ENCODE measurements at places on chromosomes 11 and 22. TPM values are rescaled to one million over a fixed set of nuclear protein-coding genes. Genes with fewer than 3 reads are reported as not detected.

GRCh38 chr22:24138649-24139420, 42.5 kb upstream of the SUSD2 start:
- no peak for DNase-seq
- H3K27ac ChIP-seq: no peak overlapping the region
- no peak overlapping the region for H3K4me3 ChIP-seq

DDIAS gene
- total RNA-seq: 0.11 TPM

GRCh38 chr11:14650064-14650463, 6.5 kb downstream of the PDE3B start:
- no peaks in the 10 kb centered on the region for H3K27me3 ChIP-seq
- no peak overlapping the region for H3K4me3 ChIP-seq
- H3K4me1 ChIP-seq: no peaks in the 10 kb centered on the region

UPB1 gene
- not detected for total RNA-seq

- no peak overlapping the region for H3K27ac ChIP-seq
- H3K36me3 ChIP-seq: no peaks in the 10 kb centered on the region
- no peak for DNase-seq
These were observed 1353.3 kb downstream of the FAM181B start for GRCh38 chr11:81380395-81380794.

OR51B4 gene
- not detected for total RNA-seq

DNA sequence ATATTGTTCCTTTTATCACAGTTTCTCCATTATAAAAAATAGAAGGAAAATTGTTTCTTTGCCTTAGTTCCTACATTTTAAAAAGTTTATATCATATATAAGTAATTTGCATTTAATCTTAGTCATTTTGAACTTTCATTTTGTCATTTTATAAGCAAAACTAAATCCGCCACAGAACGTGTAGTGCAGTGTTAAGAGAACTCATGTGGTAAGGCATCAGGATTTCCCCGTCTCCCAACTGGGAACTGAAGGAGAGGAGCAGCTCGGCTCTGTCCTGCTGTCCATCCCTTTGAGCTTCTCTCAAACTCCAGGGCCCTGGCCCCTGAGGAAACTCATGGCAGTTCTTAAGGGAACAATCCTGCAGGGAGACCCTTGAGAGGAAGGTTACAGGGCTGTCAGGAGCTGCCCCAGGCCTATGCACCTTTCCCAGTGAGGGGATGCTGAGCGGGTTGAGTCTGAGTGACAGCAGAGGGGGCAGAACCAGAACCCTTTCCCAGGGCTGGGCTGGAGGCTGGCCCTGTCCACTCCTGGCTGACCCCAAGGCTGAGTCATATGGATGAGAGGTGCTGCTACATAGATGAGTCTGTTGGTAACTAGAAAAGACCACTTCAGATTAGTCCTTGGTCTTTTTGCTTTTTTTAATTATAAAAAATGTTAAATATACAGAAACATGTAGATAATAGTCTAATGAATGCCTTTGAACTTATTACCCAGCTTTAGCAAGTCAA, 333.1 kb downstream of the TBC1D22A start:
- no peaks in the 10 kb centered on the region for H3K27me3 ChIP-seq
- no peak overlapping the region for H3K4me3 ChIP-seq
- DNase-seq: no peak
- H3K27ac ChIP-seq: no peak overlapping the region
- H3K4me1 ChIP-seq: no peaks in the 10 kb centered on the region

MPEG1 gene
- 14.5 TPM for total RNA-seq

- peaks cover under 1% of the 10 kb centered on the region for H3K4me1 ChIP-seq
- H3K4me3 ChIP-seq: no peak overlapping the region
- peaks cover 2% of the 10 kb centered on the region for H3K27me3 ChIP-seq
- DNase-seq: no peak
These were observed 4.2 kb upstream of the LIF start for GRCh38 chr22:30250661-30251267.

DNA sequence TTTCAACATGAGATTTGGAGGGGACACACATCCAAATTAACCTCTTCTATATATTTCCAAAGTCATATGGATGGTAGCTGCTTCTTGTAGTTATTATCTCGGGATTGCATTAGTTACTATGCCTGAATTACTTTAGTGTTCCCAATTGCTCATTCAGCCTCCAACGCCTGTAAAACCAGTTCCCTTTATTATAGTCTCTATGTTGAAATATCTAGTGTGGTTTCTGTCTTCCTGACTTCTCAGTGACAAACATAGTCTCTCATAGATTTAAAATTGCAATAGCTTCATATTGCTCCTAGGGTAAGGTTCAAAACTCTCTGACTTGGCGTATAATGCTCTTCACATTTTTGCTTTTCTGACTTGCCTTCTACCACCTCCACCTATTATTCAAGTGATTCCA, 366.4 kb downstream of the CASP12 start:
- no peaks in the 10 kb centered on the region for H3K4me1 ChIP-seq
- no peak overlapping the region for H3K27ac ChIP-seq
- H3K27me3 ChIP-seq: no peaks in the 10 kb centered on the region
- DNase-seq: no peak

DNA sequence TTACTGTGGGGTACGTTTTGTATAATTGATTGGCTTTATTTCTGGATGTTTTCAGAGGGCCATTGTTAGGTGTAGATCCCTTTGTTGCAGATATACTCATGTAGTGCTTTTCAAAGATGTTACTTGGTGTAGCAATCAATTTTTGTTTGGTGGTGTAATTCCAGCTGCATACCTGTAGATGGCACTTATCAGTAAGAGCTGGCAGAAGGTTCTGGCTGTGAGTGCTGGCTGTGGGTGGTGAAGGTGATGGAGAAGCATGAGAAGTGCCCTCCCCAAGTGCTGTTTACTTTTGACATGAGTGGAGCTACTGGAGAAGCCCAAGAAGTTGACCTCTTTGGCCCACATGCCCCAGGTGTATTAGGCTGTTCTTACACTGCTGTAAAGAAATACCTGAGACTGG, 1074.9 kb downstream of the FAM181B start:
- no peak for DNase-seq
- H3K4me1 ChIP-seq: no peaks in the 10 kb centered on the region
- H3K4me3 ChIP-seq: no peak overlapping the region
- no peaks in the 10 kb centered on the region for H3K27me3 ChIP-seq

DNA sequence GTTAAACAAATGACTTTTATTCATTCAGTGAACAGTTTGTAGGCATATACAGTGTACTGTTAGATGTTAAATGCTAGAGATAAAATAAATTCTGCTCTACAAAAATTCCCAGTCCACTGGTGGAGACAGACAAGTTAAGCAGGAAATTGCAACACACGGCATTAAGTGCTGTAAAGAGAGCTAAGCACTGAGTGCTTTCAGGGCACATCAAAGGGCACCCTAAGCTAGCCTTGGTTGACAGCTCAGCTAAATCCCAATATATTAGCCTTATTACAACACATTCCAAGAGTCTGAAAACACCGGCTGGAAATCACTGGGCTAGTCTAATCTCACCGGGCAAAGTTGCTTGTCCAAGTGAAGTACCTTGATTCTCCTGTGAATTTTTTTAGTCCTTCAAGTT, 55.1 kb downstream of the NOX4 start:
- H3K27ac ChIP-seq: peak overlapping the region; percentile 46
- no peak for DNase-seq
- peaks cover 15% of the 10 kb centered on the region for H3K36me3 ChIP-seq
- H3K4me1 ChIP-seq: no peaks in the 10 kb centered on the region
- no peaks in the 10 kb centered on the region for H3K27me3 ChIP-seq

GRCh38 chr22:20413217-20414058, 19.5 kb downstream of the ZNF74 start:
- H3K27me3 ChIP-seq: no peaks in the 10 kb centered on the region
- H3K4me1 ChIP-seq: no peaks in the 10 kb centered on the region
- no peaks in the 10 kb centered on the region for H3K36me3 ChIP-seq
- H3K27ac ChIP-seq: no peak overlapping the region

SLC17A6 gene
- not detected for total RNA-seq

- H3K4me1 ChIP-seq: no peaks in the 10 kb centered on the region
- no peaks in the 10 kb centered on the region for H3K36me3 ChIP-seq
- DNase-seq: no peak
- H3K27ac ChIP-seq: no peak overlapping the region
- no peak overlapping the region for H3K4me3 ChIP-seq
- no peaks in the 10 kb centered on the region for H3K27me3 ChIP-seq
These were observed 166.8 kb downstream of the TEAD1 start for GRCh38 chr11:12840871-12841660.

GRCh38 chr22:20786536-20786979, 12.6 kb downstream of the SERPIND1 start:
- DNase-seq: no peak
- no peak overlapping the region for H3K27ac ChIP-seq
- H3K4me1 ChIP-seq: no peaks in the 10 kb centered on the region
- peaks cover 47% of the 10 kb centered on the region for H3K36me3 ChIP-seq

MMP1 gene
- not detected for total RNA-seq

- no peak overlapping the region for H3K4me3 ChIP-seq
- no peak overlapping the region for H3K27ac ChIP-seq
- no peaks in the 10 kb centered on the region for H3K27me3 ChIP-seq
- H3K36me3 ChIP-seq: peaks cover 20% of the 10 kb centered on the region
- DNase-seq: no peak
These were observed 12.7 kb downstream of the MED15 start for GRCh38 chr22:20520093-20520511.

DNA sequence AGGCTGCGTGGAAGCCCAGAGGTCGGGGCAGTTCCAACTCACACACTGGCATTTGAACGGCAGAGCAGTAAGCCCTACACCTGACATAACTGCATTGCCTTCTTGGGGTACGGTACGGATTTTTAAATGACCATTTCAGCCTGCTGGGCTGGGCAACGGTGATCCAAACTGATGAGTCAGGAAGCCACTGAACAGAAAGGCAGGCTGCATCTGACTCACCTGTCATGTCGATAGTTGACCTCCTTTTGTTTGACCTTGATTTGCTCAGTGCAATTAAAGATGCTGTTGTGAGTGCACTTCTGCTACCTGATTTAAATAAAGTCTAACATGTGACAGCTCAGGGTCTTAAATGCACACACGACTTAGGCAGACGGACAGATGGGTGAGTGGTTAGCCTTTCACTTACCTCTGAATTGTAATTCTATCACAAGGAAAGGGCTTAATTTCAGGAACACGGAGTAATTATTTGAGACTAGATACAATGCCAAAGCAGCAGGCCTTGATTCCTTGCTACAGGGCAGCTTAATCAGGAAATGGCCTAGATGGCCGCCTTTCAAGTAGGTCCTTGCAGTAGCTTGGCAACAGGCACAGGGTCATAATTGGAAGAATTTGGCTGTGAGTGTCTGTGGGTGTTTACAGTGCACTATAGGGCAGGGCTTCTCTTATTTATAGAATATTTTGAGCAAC, 52.2 kb downstream of the BMAL1 start:
- H3K36me3 ChIP-seq: no peaks in the 10 kb centered on the region
- H3K27ac ChIP-seq: no peak overlapping the region
- H3K4me3 ChIP-seq: no peak overlapping the region
- H3K4me1 ChIP-seq: no peaks in the 10 kb centered on the region
- no peak for DNase-seq

- no peaks in the 10 kb centered on the region for H3K36me3 ChIP-seq
- H3K4me1 ChIP-seq: peaks cover 17% of the 10 kb centered on the region
- peak overlapping the region; percentile 83 for H3K4me3 ChIP-seq
- no peak for DNase-seq
- no peak overlapping the region for H3K27ac ChIP-seq
These were observed 661 bp downstream of the ADAMTS8 start for GRCh38 chr11:130427581-130428315.

- no peaks in the 10 kb centered on the region for H3K36me3 ChIP-seq
- no peaks in the 10 kb centered on the region for H3K4me1 ChIP-seq
- H3K27ac ChIP-seq: no peak overlapping the region
These were observed 700.6 kb downstream of the METTL15 start for GRCh38 chr11:28808771-28809170.

GRCh38 chr22:41943661-41944209, 3.2 kb downstream of the CENPM start:
- peaks cover 11% of the 10 kb centered on the region for H3K4me1 ChIP-seq
- no peak overlapping the region for H3K4me3 ChIP-seq

DNA sequence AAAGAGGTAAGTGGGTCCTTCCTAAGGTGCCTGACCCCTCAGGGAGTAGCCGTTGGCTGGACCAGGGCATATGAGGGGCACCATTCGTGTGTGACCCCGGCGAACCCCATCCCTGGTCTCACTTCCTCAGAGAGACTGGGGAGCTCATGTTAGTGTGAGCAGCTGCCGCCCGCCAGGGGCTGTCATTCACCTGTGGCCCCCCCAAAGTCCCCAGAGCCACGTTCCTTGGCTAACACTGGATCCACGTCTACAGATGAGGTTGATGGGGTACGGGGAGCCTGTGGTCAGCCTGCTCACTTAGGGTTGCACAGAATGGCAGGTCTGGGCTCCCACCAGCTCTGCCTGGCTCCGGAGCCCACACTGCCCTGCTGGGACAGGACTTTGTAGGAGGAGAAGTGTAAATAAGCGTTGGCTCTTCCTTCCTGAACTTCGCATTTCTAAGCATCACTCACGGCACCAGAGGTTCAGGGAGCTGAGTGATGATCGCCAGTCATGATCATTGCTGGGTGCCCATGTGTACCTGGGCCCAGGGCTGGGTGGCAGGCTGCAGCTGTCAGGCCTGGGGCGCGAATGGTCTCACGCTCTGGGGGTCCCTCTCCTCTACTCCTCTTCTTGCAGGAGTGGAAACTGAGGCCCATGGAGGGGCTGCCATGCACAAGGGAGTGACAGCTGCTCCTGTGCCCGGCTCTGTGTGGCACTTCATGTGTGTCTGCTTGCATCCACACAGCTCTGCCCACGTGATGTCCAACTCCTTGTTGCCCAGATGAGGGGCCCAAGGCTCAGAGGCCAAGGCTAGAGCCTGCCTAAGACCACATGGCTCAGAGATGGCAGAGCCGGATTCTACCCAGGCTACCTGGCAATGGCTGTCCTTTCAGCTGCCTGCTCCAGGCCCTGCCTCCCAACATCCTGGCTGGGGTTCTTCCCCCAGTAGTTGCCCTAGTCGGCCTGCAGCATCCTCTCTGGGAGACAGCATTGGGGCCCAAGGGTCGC, 11.1 kb downstream of the TTC38 start:
- peaks cover 71% of the 10 kb centered on the region for H3K36me3 ChIP-seq
- no peak overlapping the region for H3K27ac ChIP-seq
- no peak for DNase-seq
- no peak overlapping the region for H3K4me3 ChIP-seq

GRCh38 chr11:47669856-47670255, 27.5 kb upstream of the MTCH2 start:
- no peak for DNase-seq
- no peaks in the 10 kb centered on the region for H3K36me3 ChIP-seq
- H3K27ac ChIP-seq: no peak overlapping the region
- H3K27me3 ChIP-seq: no peaks in the 10 kb centered on the region
- no peaks in the 10 kb centered on the region for H3K4me1 ChIP-seq
- H3K4me3 ChIP-seq: no peak overlapping the region

DNA sequence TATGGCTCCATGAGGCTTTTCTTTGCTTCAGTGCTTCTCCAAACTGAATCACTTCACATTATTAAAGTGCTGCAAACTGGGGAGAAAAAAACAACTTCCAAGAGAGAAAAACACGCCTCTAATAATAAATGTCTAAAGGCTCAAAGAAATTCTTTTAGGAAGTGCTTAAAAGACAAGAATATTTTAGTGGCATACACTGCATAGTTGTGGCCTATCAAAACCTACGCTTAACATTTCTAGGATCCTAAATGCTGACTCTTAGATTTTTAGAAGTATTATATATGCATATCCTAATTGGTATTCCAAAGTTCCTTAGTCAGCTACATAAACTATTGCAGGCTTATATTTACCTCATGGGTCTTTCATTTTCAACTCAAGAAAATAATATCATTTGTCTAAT, 879.0 kb upstream of the CCDC90B start:
- no peaks in the 10 kb centered on the region for H3K27me3 ChIP-seq
- H3K4me3 ChIP-seq: no peak overlapping the region
- no peak overlapping the region for H3K27ac ChIP-seq
- no peaks in the 10 kb centered on the region for H3K36me3 ChIP-seq
- no peaks in the 10 kb centered on the region for H3K4me1 ChIP-seq

MPZL2 gene
- 53.0 TPM for total RNA-seq

HSPB2 gene
- not detected for total RNA-seq

SLCO2B1 gene
- total RNA-seq: 403 TPM

OR52N1 gene
- not detected for total RNA-seq

All from ascending aorta (tissue), 2 donors.